ENCODE measurements at places on chromosomes 2 and 18.

- DNase-seq: no peak
Measured at GRCh38 chr2:149363958-149364357, 33.6 kb downstream of the LYPD6 start.

DNA sequence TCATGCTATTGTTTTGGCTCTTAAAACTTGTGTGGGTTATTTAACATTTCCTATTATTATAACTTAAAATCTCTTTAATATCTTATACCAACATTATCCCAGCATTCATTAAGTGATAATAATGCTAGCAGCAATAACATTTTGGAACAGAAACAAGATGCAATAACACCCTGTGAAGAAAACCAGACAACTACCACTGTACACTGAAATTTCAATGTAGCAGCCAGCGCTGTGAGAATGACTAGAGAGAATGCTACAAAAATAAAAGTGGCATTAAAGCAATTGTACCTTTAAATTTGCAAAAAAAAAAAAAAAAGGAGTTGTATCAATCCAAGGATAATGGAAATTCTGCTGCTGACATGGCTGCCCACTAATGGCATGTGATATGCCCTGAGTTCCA is 269.9 kb downstream of the TTC32 start:
- no peak for DNase-seq

DNA sequence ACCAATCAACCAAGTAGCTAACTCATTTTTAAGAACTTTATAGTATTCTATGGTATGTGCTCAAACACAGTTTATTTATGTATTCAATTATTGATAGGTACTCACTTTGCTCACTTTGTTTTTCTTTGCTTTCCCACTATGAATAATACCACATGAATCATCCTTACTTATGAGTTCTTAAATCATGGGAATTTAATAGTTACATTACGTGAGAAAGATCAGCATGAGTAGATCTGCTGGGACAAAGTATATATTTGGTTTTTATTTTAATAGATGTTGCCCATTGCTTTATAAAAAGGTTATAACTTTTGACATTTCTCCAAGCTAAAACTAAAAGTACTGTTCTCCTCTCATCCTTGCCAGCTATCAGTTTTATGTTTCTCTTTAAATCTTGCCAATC is 390.7 kb downstream of the LRATD1 start:
- DNase-seq: no peak

- DNase-seq: no peak
Measured at GRCh38 chr2:5528706-5529105, 163.5 kb upstream of the SOX11 start.

DNA sequence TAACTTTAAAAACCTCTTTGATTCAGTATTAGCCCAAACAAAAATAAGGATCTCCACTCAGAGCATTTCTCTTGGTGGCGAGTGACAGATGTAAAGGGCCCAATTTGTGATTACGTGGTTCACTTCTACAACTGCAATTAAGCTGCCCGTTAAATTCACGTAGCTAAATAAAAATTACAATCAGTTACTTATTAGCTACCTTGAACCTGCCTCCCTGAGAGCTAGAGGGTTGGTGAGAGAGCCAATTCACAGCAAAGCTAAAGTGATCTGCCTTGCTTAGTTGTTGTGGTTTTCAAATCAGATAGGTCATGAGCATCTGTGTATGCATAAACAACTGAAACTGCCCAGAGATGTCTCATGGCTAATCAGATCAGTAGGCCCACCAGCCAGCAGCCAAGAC is 156.7 kb downstream of the RNF152 start:
- no peak for DNase-seq

DNA sequence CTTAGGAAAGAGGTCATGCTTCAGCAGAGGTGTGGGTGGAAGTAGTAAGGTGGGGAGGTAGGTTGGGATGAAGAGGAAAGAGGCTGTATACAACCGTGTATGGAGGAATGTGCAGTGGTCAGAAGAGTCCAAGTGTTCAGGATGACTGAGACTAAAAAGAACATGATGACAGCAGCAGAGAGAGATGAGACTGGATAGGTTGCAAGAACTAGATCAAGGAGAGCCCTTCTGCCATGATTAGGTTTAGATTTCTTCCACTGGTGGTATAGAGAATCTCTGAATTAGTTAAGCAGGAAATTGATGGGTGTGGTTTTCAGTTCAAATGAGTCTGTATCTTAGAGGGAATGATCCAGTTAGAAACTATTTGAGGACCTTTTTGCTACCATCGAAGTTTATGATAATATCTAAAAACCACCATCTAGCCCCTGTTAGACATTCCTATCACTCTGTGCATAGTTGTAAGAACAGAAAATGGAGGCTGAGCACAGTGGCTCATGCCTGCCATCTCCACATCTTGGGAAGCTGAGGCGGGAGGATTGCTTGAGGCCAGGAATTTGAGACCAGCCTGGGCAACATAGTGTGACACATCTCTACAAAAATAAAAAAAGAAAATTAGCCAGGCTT is 221.0 kb downstream of the LTBP1 start:
- DNase-seq: no peak

DNA sequence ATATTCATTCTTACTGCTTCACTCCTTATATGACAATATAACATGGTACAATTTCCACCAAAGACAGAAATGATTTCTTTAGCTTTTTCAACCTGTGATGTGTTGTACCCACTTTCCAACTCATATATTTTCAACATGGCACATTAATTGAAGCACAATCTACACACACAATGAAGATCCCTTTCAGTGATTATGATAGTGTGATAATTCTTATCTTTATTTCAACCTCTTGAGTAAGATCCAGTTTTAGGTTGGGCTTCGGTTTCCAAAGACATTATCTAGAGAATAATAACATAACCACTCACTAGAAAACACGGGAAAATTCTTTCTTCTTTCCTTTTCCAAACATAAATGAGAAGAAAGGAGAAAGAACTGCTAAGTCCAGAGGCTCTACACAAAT is 3.4 kb upstream of the DSG3 start:
- DNase-seq: no peak

- DNase-seq: no peak
Measured at GRCh38 chr2:9708683-9709538, 78.1 kb upstream of the YWHAQ start.

- no peak for DNase-seq
Measured at GRCh38 chr2:114442510-114442909, at the start of gene DPP10. DPP10 (plus strand) TSS chr2:114442641.

GRCh38 chr18:11981543-11982366 is 448 bp downstream of the IMPA2 start:
- peak; percentile 33 for DNase-seq

GRCh38 chr18:27750014-27750413 is 426.9 kb downstream of the CDH2 start:
- no peak for DNase-seq

DNA sequence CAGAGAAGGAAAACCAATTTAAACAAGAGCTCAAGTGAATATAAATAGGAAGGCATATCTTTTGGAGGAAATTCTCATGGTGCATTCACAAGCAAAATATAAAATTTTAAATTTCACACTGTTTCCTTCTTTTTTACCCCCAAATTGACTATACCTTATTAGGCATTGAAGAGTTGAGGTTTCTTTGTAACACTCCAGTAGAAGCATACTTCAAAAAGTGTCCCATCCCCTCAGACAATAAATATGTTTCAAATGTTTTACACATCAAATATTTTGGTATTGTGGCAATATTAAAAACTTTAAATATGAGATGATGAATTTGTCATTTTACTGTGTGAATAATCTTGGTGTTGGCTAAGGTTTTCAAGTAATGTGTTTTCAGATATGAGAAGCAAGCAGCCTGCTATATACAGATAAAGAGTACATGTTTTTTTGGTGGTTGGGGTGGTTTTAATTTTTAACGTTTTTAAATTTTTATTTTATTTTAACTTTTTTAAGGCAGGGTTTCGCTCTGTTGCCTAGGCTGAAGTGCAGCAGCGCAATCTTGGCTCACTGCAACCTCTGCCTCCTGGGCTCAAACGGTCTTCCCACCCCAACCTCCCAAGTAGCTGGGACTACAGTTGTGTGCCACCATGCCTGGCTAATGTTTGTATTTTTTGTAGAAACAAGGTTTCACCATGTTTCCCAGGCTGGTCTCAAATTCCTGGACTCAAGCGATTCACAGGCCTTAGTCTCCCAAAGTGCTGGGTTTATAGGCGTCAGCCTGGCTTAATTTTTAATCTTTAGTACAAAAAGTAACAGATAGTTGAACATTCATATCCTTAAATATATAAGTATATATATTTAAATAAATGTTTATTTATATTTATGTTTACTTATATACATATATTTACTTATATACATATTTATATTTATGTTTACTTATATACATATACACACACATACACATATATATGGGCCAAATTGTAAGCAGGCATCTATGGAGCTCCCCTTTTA is 36.5 kb upstream of the DLX1 start:
- DNase-seq: no peak

DNA sequence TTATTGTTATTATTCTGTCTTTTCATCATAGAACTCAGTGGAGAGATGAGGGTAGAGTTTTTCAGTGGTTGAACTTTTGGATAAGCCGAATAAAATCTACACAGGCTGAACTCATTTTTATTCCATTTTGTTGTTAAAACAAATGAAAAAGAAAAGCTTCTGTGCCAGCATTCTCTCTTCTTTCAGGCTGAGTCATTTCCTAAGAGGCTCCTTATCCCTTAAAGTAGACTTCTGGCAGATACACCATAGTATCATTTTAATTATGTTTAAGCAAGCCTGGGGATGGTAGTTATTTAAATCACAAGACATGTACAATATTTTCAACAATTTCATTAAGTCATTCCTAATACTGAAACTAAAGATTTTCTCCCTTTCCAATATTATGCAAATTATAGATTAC is 1364.0 kb upstream of the NRXN1 start:
- DNase-seq: no peak

- DNase-seq: no peak
Measured at GRCh38 chr18:55404832-55405465, 183.0 kb downstream of the TCF4 start.

DNA sequence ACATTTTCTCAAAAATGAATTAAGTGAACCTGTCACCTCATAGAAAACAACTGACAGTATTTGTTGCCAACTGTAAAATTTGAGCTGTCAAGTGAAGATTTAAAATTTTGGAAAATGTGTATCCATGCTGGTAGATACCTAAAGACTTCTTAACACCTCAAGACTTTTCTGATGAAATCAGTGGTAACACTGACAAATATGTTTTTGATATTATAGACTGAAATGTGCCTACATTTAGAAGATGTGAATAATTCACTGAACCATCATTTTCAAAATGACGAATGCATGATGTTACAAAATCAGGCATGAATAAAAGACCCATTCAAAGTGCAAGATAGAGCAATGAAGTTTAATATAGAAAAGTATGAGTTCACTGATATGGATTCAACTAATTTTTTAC is 51.5 kb upstream of the ASPRV1 start:
- no peak for DNase-seq

GRCh38 chr2:71927757-71928715 is 219.6 kb downstream of the CYP26B1 start:
- DNase-seq: no peak

- DNase-seq: peak; percentile 45
Measured at GRCh38 chr2:207073801-207074678, 91.7 kb downstream of the KLF7 start.

GRCh38 chr2:218856167-218856895 is 3.3 kb upstream of the WNT6 start:
- no peak for DNase-seq

GRCh38 chr18:36675076-36675475 is 153.7 kb downstream of the TPGS2 start:
- no peak for DNase-seq

- DNase-seq: no peak
Measured at GRCh38 chr2:162368494-162368893, 24.6 kb downstream of the GCA start.

GRCh38 chr2:130776550-130776949 is 21.2 kb downstream of the AMER3 start:
- no peak for DNase-seq

GRCh38 chr2:105184420-105184819 is 57.1 kb upstream of the GPR45 start:
- no peak for DNase-seq

GRCh38 chr2:157169889-157170288 is 87.6 kb upstream of the GALNT5 start:
- DNase-seq: no peak

GRCh38 chr18:31490833-31491232 is 7.1 kb upstream of the DSG2 start:
- DNase-seq: no peak

GRCh38 chr2:239247401-239248245 is 153.2 kb downstream of the HDAC4 start:
- DNase-seq: no peak

- DNase-seq: no peak
Measured at GRCh38 chr2:27925766-27926472, 35.4 kb downstream of the BABAM2 start.

- DNase-seq: no peak
Measured at GRCh38 chr2:150549381-150549780, 61.9 kb upstream of the RND3 start.

- DNase-seq: no peak
Measured at GRCh38 chr2:157181234-157181633, 76.3 kb upstream of the GALNT5 start.

All from stimulated activated naive CD8-positive, alpha-beta T cell treated with anti-CD3 and anti-CD28 coated beads, Interleukin-15, amount 100 ng/mL, for 72 hours (primary cell).